ENCODE measurements at places on chromosomes 3 and 15.

- no peak for DNase-seq
Measured at GRCh38 chr3:142595581-142595950, 627 bp upstream of the PLS1 start.

DNA sequence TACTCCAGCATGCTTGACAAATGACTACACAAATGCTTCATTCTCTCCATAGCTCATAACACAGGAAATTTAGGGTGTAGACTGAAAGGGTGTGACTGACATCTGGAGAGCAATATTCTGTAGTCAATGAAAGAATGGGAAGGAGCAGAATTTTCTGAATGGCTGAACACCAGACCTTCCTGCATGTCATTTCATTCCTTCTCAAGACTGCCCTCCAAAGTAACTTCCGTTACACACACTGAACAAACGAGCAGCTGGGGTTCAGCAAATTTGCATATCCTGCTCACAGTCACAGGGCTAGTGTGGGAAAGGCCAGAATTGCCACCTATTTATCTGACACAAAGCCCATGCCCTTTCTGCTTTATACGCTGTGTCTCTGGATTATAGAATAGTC is 325.0 kb upstream of the CFAP20DC start:
- DNase-seq = no peak

- no peak for DNase-seq
Measured at GRCh38 chr3:70064194-70064779, 64.8 kb downstream of the SAMMSON start.

GRCh38 chr15:58626378-58626777 is 123.1 kb downstream of the ADAM10 start:
- no peak for DNase-seq

DNA sequence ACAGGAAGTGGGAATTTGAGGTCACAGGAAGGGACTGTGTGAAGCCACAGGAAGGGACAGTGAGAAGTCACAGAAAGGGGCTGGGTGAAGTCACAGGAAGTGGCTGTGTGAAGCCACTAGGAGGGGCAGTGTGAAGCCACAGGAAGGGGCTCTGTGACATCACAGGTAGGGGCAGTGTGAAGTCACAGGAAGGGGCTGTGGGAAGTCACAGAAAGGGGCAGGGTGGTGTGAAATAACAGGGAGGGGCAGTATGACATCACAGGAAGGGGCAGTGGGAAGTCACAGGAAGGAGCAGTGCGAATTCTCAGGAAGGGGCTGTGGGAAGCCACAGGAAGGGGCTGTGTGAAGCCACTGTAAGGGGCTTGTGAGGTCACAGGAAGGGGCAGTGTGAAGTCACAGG is 35.8 kb downstream of the GASK1A start:
- DNase-seq = no peak

DNA sequence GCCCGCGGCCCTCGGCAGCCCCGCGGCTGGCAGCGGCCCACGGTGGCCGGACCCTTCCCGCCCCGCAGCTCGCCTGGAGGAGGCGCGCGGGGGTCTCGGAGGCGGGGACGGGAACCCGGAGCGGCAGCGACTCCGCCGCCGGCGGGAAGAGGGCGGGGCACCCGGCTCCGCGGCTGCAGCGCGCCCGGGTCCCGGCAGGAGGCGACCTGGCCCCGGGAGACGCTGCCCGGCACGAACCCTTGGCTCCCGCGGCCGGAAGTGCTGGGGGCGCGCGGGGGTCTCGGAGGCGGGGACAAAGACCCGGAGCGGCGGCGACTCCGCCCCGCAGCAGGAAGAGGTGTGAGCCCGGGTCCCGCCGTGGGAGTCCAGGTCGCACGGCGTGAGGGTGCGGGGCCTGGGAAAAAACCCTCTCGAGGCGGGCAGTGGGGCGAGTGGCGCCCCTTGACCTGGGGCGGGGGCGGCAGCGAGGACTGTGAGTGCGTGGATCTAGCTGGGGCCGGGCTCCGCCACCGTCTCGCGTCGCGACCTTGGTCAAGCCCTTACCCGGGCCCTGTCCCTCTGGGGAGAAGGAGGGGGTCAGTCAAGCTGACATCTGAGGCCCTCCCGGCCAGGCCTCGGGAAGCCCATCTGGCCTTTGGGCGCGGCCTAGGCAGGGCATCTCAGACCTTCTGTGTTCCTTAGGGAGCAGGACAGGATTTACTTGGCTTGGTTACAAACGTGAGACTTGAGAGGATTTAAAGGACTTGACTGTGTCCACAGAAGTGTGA is at the start of gene CIB2:
CIB2 (minus strand) TSS at position 151 of the 767 bp plus-strand sequence. CDS start 230 bp downstream, outside the sequence.
- peak; percentile 88 for DNase-seq

GRCh38 chr15:57457726-57458125 is 81.4 kb downstream of the CGNL1 start:
- no peak for DNase-seq

DNA sequence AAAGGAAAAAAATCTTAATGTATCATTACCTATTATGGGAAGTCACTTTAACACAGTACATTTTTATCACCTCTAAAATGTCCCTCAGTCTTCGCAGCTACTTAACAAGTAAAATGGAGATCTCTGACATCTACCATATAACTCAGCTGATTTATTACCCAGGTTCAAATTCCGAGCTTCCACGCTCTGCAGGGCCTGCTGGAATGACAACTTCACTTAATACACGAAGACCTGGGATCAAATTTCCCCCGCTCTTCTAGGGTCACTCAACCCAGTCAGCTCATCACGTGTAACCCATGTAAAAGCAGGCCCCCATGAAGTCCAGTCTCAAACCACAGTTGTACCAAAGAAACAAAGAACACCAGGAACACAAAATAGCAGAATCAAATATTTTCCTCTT is 44.2 kb upstream of the ACP3 start:
- DNase-seq = no peak

DNA sequence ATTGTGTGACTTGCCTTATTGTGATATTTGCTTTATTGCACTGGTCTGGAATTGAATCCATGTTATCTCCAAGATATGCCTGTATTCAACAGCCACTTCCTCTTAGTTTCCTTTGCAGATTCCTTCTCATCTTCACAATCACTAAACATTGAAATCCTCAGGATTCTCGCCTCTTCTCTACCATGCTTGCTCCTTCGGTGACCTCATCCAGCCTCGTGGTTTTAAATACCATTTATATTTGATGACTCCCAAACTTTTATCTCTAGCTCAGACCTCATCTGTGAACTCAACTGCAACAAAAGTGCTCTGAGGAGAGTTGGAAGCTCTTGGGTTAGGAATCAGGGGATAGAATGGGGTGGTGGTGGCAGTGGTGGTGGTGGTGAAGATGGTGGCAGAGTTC is 19.9 kb downstream of the POLR2M start:
- no peak for DNase-seq

All from ovary (tissue), 10 donors.